ENCODE measurements at places on chromosomes 3 and 15.

DNA sequence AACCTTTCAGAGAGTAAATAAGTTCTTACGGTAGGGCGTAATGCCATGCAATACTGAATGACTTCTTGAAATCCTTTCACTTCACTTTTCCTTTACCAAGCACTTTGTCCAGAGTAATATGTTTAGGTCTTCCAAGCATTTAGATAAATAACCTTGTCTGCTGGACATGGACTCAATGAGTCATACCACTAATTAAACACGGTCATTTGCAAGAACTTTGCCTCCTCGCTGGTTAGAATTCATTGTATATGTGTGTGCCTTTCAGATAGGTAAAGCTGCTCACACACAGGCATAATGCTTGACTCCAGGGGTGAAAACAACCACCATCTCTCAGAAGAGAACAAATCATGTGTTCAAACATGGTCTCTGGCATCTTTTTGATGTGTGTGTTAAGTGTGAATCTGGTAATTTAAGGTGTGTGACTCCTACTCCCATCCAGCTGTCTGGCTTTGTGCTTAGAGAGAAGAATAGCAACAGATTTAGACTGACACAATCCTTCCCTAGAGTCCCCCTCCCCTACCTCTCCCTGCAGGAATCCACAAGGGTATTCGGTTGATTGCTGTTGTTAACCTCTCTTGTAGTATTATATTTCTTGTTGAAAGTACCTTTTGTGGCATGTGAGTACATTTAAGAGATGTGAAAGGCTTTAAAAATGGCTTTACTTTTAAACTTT is 419.0 kb downstream of the CNTN4 start:
- DNase-seq, result no peak

- DNase-seq, result no peak
Observed at GRCh38 chr3:171745577-171746319, 64.5 kb downstream of the PLD1 start.

GRCh38 chr3:111415018-111415417 is 127.0 kb upstream of the CD96 start:
- no peak for DNase-seq

GRCh38 chr15:88890495-88890894 is 4.8 kb downstream of the HAPLN3 start:
- no peak for DNase-seq

GRCh38 chr15:82020625-82021394 is 25.0 kb downstream of the MEX3B start:
- DNase-seq, result no peak

GRCh38 chr3:167854846-167855245 is 119.3 kb downstream of the SERPINI1 start:
- DNase-seq, result no peak

DNA sequence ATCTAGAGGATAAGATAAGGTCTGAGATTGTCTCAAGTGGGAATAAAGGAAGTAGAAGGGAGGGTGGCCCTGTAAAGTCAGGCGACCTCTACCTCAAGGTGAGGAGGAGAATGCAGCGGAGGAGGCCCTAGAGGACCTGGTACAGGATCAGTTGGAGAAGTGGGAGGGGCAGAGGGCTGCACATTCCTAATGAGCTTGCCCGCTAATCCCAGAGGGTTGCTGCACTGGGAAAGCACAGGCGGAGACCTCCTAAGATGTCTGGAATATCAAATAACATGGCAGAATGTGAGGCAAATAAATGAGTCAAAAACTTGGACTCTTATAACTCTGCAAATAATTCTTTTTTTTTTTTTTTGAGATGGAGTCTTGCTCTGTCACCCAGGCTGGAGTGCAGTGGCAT is 30.2 kb upstream of the VPS8 start:
- DNase-seq, result no peak

- DNase-seq, result no peak
Observed at GRCh38 chr3:15367059-15367458, 34.7 kb upstream of the SH3BP5 start.

DNA sequence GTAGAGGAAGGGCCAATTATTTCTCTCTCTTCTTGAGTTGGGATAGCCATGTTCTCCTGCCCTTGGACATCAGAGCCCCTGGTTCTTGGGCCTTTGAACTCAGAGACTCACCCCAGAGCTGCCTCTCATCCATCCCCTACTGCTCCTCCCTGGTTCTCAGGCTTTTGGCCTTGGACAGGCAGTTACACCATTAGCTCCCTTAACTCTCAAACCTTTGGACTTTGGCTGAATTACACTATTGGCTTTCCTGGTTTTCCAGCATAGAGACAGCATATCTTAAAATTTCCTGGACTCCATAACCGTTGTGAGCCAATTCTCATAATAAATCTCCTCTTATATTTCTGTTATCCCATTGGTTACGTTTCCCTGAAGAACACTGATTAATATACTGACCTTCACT is 63.7 kb upstream of the CHL1 start:
- DNase-seq, result no peak

GRCh38 chr3:119301662-119302061 is 7.5 kb downstream of the ARHGAP31 start:
- no peak for DNase-seq

DNA sequence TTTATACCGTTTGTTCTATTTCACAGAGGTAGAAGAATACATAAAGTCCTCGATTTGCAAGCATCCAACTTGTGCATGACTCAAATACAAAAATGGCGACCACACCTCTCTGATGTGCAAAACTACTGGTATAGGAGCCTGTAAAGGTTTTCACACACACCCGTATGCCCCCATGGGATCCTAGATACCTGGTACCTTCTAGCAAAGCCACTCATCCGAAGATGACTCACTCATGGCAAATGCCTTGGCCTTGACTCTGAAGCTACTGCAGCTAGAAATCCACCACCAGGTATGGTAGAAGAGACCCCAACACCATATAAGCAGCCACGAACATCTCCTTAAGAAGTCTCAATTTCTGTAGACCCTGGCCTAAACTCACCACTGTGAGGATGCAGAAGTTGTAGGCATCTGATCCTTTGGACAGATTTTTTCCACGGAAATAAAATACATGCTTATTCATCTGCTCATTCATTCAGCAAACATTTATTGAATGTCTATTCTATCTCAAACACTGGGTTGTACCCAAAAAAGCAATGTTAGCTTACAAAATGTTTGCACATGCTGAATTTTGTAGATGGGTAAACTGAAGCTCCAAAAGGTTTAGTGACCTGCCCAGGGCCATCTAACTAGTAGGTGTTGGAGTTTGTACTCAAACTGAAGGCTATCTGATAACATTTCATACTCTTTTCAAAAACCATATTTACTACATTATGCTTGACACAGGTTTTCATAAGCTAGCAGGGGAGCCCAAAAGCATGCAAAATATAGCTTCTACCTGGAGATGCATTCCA is 158.8 kb downstream of the RORA start:
- DNase-seq, result no peak

DNA sequence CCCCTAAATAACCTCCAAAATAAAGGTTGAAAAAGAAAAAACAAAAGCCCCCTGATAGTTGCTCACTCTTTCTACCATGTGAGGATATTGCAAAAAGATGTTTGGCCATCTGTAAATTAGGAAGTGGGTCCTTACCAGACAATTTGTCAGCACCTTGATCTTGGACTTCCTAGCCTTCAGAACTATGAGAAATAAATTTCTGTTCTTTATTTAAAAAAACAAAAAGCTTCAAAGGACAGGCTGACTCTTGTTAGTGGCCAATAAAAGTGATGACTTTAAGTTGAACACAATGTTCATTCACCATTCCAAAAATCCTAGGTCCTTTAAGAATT is 103.5 kb downstream of the CBLB start:
- no peak for DNase-seq

- DNase-seq, result no peak
Observed at GRCh38 chr15:47301481-47301880, 415.8 kb upstream of the SEMA6D start.

DNA sequence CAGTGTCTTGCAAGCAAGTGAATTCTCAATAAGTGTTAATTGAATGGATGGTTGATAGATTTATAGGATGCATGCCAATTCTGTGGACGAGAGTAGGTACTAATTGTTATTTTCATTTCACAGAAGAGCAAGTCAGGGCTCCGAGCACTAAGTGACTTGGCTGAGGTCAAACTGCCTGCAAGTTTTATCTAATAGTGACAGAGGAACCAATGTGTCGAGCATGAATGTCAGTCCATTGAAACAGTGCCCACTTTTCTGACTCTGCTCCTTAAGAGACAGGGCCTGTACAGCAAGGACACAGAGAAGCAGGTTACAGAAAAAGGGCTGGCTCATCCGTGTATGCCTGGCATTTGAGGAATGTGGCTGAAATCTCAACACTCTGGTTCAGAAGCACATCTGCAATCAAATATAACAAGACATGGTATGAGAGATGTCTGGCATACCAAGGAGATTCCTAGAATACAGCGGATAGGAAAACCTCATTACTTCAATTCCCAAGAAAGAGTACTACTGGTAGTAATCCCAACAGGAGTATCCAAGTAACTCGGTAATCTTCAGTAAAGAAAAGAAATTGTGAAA is 6.0 kb upstream of the B3GNT5 start:
- no peak for DNase-seq
